Heart left ventricle (tissue), 16 donors: ENCODE measurements at places on chromosomes 6 and 20. TPM values are rescaled to one million over a fixed set of nuclear protein-coding genes. Genes with fewer than 3 reads are reported as not detected.

The BMP2 gene
- 2.6 TPM for total RNA-seq

The NFATC2 gene
- total RNA-seq, result 3.8 TPM

The TGM3 gene
- total RNA-seq, result not detected

The CENPW gene
- total RNA-seq, result 3.1 TPM

The AGER gene
- total RNA-seq, result 5.7 TPM

DNA sequence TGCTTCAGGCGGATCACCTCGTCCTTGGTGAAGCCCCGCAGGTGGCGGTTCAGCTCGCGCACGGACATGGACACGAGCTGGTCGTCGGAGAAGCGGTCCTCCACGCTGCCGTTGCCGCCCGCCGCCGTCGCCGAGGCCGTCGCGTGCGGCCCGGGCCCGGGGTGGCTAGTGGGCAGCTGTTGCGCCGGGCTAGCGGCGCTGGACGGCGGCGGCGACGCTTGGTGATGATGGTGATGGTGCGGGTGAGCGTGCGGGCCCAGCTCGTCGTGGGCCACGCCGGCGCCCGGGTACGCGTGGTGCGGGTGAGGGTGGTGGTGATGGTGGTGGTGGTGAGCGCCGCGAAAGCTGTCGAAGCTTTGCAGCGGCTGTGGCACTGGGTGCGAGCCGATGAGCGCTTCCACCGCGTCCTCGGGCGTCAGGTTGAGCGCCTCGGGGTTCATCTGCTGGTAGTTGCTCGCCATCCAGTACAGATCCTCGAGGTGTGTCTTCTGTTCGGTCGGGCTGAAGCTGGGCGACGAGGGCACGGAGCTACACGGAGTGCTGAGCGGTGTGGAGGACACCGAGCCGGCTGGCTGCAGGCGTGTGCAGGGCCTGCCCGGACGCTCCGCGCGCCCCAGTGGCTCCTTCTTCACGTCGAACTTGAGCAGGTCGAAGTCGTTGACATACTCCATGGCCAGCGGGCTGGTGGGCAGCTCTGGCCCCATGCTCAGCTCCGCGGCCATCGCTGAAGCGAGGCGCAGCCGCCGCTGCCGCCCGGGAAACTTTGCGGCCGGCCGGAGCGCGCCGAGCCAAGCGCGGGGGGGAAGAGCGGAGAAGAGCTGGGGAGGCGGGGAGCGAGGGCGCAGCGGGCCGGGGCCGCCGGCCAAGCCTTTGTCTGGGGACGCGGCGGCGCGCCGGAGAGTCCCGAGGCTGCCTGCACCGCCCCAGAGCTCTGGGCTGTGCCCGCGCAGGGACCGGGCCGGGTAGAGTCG, 622 bp downstream of the MAFB start:
- DNase-seq, result peak; percentile 25

DNA sequence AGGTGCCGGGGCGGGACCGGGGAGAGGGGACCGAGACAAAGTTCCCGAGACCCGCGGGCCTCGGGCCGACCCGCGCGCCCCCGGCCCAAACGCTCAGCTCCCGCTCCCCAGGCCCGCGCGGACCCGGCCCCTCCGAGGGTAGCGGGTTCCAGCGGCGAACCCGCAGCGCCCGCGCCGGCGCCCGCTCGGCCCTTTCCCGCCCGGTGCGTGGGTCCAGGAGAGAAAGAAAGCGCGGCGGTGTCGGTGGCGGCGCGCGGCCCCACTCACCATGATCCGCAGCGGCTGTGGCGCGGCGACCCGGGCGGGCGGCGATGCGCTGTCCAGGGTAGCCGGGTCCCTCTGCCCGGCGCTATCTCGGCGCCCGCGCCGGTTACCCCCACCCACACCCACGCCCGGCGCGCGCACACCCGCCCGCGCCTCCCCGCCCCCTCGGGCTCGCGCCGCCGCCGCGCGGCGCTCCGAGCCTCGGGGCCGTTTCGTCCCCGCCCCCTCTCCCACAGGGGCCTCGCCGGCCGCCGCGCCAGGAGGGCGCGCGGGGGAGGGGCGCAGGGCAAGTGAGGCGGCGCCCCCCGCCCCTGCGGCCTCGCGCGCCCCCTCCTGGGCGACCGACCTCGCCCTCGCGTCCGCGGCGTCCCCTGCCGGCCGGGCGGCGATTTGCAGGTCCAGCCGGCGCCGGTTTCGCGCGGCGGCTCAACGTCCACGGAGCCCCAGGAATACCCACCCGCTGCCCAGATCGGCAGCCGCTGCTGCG, at the start of gene ELOVL2:
TSS of gene ELOVL2 (minus strand) at position 345 of the 751 bp plus-strand sequence. CDS start at position 270, 75 bp downstream.
- DNase-seq, result peak; percentile 33

GRCh38 chr6:142854589-142855488, 90.1 kb downstream of the HIVEP2 start:
- no peak for DNase-seq

DNA sequence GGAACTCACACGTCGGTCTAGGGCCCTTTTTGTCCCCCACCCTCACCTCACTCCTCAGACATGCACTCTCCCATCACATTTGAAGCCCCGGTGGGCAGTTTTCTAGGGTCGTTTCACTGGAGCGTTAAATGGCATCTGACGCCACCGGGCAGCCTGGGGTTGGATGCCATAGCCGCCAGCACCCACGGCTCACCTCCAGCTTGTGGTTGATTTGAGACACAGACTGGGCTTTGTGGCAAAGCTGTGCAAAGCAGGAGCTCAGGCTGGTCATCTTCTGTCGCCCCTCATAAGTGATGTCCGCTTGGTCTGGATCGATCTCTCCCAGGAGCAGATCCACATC, 530 bp downstream of the GOPC start:
- DNase-seq, result peak; percentile 23

- no peak for DNase-seq
Observed at GRCh38 chr6:10595731-10596664, 74.8 kb downstream of the GCNT2 start.

GRCh38 chr6:27286141-27286540, 25.9 kb downstream of the POM121L2 start:
- DNase-seq, result no peak

DNA sequence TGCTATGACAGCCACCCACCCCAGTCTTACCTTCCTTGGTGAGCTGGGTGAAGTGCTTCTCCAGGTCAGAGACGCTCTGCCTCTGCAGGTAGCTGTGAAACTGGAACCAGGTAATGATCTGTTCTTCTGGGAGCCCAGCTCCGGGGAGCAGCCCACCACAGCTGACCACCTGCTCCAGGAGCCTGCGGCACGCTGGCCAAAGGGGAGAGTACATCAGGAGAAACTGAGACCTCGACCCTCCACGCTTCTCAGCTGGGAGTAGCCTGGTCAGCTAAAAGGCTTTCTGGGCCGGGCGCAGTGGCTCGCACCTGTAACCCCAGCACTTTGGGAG, 82.8 kb downstream of the PTPN1 start:
- peak; percentile 39 for DNase-seq

GRCh38 chr6:106377061-106377540, 16.6 kb downstream of the CRYBG1 start:
- no peak for DNase-seq

- no peak for DNase-seq
Observed at GRCh38 chr20:31920275-31920855, 31.5 kb downstream of the PDRG1 start.

- DNase-seq, result no peak
Observed at GRCh38 chr6:36508532-36508931, 38.7 kb downstream of the STK38 start.

- no peak for DNase-seq
Observed at GRCh38 chr6:151010071-151010470, 144.6 kb downstream of the MTHFD1L start.

- DNase-seq, result no peak
Observed at GRCh38 chr6:16058929-16059345, 69.9 kb upstream of the MYLIP start.

DNA sequence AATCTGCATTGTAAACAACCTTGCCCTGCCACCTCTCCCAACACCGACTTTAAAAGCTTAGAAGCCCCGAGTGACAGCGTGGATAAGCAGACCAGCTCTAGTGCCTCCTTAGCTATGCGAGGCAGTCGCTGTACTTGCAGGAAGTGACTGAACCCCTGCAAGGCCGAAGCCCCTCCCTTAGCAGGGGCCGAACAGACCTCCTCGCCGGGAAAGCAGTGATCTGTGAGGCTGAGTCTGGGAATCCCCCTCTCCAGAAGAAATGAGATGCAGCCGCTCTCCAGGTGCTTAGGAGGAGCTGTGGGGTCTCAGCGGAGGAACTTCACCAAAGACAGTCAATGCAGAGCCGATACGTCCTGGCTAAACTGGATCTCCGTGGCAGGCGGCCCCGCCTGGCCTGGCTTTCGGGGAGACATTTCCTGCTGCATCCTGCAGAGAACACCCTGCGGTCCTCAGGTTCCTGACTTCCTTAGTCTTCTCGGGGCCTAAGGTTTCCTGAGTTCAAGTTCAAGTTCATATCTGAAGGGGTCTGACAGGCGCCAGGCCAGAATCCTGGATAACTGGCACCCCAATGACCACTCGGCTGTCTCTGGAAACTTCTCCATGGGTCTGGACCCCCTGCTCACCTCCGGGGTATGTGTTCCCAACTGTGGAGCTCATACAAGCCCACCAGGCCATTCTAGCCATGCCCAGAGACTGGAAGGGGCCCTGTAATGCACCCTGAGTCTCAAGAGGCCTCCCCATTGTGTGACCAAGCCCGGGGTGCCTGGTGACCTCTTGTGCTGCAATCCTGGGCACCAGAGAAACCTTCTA, 20.4 kb upstream of the FRMD1 start:
- no peak for DNase-seq

DNA sequence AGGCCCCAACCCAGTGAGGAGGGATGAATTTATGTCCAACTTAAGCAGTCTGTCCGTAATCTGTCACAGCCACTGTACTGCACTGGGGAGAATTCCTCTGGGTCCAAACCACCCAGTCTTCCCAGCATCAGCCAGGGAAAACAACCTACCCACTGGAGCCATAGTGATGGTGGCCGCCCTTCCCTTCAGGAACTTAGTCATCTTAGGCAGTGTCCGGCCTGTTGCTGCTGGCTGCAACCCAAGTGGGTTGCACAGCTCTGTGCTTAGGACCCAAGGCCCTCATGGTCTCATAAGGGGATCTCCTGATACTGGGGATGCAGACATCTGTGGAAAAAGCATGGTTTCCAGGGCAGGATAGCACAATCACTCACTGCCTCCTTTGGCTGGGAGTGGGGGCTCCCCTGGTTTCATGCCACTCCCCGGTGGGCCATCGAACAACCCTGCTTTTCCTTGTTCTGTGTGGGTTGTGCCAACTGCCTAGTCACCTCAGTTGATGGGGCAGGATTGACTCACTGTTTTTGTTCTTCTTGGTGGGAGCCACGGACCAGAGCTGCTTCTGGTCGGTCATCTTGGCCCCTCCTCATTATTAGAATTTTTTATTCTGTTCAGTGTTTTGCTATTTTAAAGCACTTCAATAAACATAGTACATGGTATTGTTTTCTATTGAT, 591.9 kb downstream of the DOK5 start:
- DNase-seq, result no peak

DNA sequence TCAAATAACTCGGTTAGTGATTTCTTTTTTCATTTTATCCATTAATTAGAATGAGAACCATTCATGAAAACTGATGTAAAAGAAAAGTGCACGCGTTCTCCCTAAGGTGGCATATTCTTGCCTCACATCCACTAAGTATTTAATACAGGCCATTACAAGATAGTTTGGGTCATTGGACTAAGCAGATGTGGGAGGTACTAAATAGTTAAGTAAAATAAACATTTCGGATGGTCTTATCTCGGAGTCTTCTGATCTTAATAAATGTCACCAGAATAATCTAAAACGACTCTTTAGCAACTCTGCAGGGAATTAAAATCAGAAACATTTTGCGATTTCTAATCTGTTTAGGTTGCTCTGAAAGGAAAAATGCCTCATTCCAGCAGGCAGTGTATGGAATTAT, 78.7 kb downstream of the RFX6 start:
- DNase-seq, result no peak

DNA sequence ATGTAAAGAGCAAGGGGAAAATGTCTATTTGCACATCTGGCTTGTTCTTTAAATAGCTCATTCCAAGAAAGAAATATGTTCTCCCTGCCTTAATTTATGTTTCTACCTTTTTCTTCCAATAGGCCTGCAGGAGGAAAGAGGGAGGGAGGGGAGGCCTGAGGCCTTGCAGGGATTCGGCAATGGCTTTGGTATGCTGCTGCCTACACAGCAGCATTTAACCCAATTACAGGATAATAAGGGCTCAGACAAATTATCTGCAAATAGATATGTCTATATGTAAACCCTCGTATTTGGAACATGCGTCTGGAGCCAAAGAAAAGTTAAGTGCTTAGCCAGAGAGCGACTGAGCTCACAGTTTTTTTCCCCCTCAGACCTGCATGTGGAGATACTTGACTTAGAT, 277.2 kb downstream of the CDC5L start:
- DNase-seq, result no peak

DNA sequence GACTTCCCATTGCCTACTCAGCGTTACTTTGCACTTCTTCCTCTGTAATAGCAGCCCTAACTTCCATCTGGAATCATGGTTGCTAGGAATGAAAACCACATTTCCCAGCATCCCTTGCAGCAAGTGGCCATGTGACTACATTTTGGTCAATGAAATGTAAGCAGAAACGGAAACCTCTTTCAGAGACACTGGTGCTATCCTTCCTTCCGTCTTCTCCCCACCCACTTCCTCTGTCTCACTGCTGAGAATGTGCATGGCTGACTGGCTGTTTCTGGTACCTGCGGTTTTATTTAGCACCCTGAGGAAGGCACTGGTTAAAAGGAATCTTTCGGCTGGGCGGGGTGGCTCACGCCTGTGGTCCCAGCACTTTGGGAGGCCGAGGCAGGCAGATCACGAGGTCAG, 107.4 kb downstream of the SCML4 start:
- DNase-seq, result no peak

DNA sequence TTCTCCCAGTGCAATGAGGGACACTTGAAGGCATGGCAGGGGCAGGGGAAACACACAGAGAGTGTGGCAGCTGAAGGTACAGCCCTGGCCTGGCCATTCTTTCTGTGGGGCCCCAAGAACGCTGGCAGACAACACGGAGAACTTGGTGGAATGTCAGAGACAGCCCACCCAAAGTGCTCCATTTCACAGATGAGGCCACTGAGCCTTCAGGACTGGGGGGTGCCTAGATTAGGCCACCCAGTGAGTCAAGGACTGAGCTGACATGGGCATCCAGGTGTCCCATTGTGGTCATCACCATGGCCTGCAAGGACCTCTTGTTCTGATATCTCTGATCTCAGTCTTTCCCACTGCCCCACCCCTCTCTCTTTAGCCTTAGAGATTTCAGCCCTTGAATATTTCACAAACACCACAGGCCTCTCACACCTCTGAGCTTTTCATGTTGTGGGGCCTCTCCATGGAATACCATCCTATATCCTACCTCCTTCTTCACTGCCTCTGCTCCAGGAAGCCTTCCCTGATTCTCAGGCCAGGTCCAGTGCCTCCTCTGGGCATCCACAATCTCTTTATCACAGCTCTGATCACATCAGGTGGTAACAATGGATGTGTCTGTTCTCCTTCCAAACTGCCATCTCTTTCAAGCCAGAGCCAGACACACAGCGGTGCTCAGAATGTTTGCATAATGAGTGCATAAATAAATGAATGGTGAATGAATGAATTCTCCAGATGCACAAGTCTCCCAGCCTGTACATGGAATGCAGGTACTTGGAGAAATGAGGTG, 2.0 kb upstream of the RSPO4 start:
- no peak for DNase-seq

- DNase-seq, result no peak
Observed at GRCh38 chr6:3804964-3805363, 44.2 kb upstream of the FAM50B start.
